CD4-positive, alpha-beta T cell treated with Interleukin-12 subunit alpha and Interleukin-12 subunit beta, for 1 hour (primary cell): ENCODE measurements at places on chromosomes 3 and 15.

- no peak for DNase-seq
Measured at GRCh38 chr15:94655249-94655880, 424.0 kb downstream of the MCTP2 start.

GRCh38 chr15:57401546-57401945 is 25.2 kb downstream of the CGNL1 start:
- DNase-seq = no peak

- DNase-seq = no peak
Measured at GRCh38 chr3:5078151-5078550, 43.9 kb upstream of the ARL8B start.

- no peak for DNase-seq
Measured at GRCh38 chr15:92796161-92796611, 103.9 kb upstream of the CHD2 start.

GRCh38 chr3:8298021-8298954 is 203.3 kb upstream of the LMCD1 start:
- DNase-seq = no peak

DNA sequence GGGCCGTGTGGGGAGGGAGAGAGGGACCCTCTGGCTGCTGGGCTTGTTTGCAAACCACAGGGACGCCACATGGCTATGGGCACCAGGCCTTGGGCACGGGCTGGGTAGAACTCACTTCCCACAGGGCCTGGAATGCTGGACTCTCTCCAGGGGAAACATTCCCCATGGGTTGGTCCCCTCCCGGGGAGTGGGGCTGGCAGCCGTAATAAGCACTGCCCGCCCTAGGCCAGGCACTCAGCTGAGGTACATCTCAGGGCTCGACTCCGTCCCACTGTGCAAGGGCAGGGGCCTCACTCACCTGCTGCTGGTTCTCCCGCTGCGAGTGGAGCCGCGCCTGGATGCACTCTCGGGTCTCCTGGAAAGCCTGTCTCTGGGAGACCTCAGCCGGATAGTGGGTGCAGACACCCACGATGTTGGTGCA is 96.7 kb downstream of the ADCY5 start:
- DNase-seq = no peak

DNA sequence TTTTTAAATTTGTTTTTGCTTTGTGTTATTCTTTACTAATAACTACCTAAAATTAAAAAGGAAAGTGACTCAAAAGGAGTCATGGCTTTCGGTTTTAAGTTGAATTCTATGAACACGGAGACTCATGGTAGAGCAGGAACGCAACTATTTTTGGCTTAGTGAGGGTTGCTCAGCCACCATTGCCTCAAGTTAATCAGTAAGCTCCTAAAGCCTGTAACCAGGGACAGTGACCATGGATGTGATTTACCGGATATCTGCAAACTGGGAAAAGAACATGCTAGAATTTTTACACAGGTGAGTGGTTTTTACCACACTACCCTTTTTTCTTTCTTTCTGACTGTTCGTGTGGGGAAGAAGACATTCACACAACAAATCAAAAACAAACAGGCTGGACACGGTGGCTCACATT is 11.8 kb downstream of the SLC12A8 start:
- DNase-seq = no peak

DNA sequence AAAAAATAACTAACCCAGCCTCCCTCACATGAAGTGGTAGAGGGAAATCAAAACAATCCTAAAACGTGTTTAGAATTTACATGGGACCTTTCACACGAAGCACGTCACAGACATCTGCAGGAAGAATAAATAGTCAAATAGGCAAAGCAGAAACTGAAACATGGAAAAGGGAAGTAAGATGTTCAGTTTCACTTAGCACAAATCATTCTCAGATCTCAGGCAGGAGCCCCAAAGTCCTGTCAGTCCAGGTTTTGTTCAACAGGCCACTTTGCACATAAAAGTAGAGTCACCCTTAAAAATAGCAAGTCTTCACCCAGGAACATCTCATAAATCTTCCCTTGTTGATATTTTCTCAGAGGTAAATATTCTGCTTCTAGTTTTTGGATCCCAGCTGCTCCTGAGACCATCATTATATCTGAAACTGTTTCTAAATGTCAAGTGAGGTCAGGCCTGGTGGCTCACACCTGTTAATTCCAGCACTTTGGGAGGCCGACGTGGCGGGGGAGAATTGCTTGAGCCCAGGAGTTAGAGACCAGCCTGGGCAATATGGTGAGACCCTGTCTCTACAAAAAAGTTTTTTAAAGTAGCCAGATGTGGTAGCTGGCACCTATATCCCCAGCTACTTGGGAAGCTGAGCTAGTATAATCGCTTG is 1.9 kb downstream of the RUBCN start:
- DNase-seq = no peak

GRCh38 chr3:190853464-190853863 is 9.0 kb downstream of the GMNC start:
- DNase-seq = no peak

- DNase-seq = no peak
Measured at GRCh38 chr3:175155172-175155571, 296.0 kb downstream of the NAALADL2 start.

DNA sequence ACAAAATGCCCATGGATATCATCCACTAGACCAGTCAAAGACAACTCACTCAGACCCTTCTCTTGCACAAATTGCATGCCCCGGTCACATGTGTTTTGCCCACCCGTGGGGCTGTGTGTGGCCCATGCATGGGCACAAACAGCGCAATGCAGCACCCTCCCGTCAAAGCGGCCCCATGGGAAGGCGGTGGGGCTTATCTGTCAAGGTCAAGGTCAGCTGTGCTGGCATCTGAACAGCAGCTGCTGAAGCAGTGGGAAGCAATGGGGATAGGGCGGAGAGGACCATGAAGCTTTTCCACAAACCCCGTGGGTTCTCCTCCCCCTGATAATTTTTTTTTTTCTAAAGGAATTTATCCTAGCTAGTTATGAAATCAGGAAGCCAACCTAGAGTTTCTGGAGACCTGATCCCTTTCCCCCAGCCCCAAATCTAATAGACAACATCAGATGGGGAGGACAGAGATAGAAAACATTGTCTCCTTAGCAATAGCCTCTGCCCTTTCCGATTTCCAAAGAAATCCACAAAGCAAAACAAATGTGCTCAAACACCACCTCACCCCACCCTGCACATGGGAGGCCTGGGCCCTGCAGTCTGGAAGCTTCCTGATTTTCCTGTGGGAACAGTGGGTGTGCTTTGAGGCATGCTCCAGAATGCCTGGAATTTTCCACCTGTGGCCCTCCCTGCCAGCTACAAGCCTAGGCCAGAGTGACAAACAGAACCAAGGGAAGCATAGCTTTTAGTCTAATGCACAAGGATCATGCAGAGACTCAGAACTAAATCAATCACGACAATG is 84.4 kb downstream of the BDH1 start:
- no peak for DNase-seq
